ENCODE measurements at places on chromosomes 11 and 22.

DNA sequence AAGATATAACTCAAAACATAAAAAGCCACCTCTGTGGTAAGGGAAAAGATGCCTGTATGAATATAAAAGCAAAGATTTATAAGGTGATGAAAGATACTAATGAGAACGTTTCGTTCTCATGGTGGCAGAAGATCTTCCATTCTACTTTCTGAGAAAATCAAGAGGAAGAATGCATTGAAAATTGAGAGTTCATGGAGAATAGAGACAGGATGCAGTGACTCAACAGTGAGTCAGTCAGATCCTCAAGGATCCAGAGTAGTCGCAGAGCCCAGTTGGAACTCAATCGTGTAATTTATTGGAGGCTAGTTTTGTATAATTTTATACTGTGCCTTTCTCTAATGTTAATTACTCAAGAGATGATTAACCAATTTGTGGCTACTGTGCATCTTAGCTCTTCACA lies 73.3 kb downstream of the ENTHD1 start:
- H3K4me1 ChIP-seq, result no peaks in the 10 kb centered on the region
- no peak overlapping the region for H3K27ac ChIP-seq
- no peak overlapping the region for H3K4me3 ChIP-seq
- H3K36me3 ChIP-seq, result no peaks in the 10 kb centered on the region
- no peaks in the 10 kb centered on the region for H3K27me3 ChIP-seq

- H3K27ac ChIP-seq, result no peak overlapping the region
- no peaks in the 10 kb centered on the region for H3K27me3 ChIP-seq
- H3K4me3 ChIP-seq, result no peak overlapping the region
- no peak for DNase-seq
Observed at GRCh38 chr22:49632199-49633009, 195.3 kb downstream of the BRD1 start.

- no peaks in the 10 kb centered on the region for H3K36me3 ChIP-seq
- H3K4me3 ChIP-seq, result peak within 1 kb of the TSS; percentile 92
- peak within 1 kb of the TSS; percentile 88 for H3K27ac ChIP-seq
Observed at GRCh38 chr11:536841-537621, at the start of gene LRRC56. TSS of gene LRRC56 (plus strand) at chr11:537527. CDS start at chr11:540685, 3,158 bp downstream.

DNA sequence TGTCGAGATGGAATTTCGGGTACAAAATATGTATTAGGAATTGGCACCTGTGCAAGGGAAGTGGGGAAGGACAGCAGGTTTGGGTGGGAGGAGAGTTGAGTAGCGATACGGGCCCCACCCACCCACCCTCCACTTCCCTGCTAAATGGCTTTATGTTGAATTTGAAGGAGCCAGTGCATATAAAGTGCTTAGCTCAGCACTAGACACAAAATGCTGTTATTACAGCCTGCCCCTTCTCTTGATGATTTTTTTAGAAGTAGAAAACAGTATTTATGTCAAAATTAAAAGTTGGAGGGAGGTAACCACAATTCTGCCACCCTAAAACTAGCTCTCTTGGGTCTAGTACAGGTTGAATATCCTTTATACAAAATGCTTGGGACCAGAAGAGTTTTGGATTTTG lies 59.3 kb upstream of the SUSD2 start:
- H3K4me3 ChIP-seq, result no peak overlapping the region
- H3K36me3 ChIP-seq, result peaks cover 2% of the 10 kb centered on the region
- no peaks in the 10 kb centered on the region for H3K27me3 ChIP-seq
- H3K27ac ChIP-seq, result no peak overlapping the region
- peaks cover 4% of the 10 kb centered on the region for H3K4me1 ChIP-seq

DNA sequence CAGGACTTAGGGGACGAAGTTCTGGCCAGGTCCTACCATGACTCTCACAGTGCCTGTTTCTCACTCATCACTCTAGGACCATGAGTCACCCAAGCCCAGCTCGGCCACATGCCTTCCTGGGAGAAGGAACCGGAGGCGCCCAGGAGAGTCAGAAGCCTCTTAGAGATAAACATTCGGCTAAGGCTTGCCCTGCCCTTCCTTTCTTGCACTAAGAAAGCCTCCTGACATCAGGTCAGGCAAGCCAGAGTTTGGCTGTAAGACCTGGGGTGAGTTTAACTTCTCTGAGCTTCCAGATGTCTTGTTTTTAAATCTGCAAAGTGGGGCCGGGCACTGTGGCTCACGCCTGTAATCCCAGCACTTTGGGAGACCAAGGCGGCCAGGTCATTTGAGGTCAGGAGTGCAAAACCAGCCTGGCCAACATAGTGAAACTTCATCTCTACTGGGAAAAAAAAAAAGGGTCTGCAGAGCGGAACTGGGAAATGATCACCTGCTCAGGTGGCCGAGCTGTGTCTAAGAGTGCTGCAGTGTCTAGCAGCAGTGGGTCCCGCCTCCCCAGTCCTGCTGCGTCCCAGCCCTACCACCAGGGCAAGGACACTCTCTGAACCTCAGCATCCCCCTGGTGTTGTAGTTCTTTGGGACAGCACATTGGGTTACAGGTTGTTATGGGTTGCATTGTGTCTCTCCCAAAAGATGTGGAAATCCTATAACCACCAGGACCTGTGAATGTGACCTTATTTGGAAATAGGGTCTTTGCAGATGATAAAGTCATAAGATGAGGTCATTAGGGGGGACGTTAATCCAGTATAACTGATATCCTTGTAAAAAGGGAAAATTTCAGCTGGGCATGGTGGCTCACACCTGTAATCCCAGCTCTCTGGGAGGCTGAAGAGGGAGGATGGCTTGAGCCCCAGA lies 1.8 kb upstream of the CARS1 start:
- H3K27ac ChIP-seq, result no peak overlapping the region
- H3K27me3 ChIP-seq, result peaks cover 17% of the 10 kb centered on the region
- no peak overlapping the region for H3K4me3 ChIP-seq
- peaks cover 22% of the 10 kb centered on the region for H3K4me1 ChIP-seq
